ENCODE measurements at places on chromosomes 12 and 14.

DNA sequence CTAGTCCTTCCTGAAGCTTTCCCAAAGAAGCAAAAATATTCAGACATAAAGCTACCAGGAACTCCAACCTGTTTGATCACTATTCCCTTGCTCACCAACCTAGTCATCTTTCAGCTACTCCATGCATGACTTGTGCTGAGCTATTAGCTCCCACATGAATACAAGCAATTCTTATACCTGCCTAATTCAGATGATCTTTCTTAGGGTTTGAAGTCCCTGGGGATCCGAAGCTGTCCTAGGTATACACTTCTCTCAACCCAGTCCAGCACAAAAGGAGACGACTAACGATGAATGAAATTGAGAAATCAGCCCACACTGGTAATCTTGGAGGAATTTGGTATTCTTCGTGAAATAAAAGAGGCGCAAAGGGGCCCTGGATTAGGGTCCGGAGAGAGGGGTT, 631 bp upstream of the PTGR2 start:
- DNase-seq, result no peak

- DNase-seq, result no peak
Observed at GRCh38 chr14:35261774-35262173, 30.4 kb upstream of the PSMA6 start.

DNA sequence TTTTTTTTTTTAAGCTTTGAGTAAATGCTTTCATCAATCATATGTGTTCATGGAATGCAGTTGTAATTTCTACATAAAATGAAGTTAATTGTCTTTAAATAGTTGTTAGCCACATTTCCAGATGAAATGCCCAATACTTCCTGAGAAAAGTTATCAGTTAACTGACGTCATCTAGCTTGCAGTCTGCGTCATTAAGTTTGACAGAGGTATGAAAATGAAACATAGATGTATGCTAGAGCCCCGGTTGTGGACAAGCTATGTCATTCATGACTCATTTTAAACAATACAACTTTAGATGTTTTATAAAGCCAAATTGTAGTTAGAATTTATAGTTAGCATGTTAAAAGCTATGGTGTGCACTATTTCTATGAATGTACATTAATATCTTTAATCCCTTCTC, 90.7 kb downstream of the PLEKHA5 start:
- DNase-seq, result no peak

DNA sequence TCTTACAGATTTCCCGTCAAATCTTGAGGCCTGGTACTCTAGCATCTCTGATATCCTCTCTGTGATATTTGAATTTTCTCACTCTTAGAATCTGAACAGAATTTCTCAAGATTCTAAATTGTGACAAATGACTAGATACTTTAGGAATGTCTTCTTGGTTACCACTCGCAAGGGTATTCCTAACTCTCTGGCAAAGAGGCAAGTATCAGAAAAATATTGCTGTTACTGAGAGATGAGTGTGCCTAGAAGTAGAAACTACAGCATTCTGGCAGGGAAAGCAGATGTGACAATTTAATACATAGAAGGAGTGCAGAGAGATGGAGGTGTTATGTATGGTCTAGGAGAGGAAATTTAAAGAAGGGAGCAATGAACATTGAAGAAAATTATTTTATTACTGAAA, 467.8 kb downstream of the LRIG3 start:
- DNase-seq, result no peak

GRCh38 chr12:129619271-129619670, 284.6 kb downstream of the TMEM132D start:
- no peak for DNase-seq

DNA sequence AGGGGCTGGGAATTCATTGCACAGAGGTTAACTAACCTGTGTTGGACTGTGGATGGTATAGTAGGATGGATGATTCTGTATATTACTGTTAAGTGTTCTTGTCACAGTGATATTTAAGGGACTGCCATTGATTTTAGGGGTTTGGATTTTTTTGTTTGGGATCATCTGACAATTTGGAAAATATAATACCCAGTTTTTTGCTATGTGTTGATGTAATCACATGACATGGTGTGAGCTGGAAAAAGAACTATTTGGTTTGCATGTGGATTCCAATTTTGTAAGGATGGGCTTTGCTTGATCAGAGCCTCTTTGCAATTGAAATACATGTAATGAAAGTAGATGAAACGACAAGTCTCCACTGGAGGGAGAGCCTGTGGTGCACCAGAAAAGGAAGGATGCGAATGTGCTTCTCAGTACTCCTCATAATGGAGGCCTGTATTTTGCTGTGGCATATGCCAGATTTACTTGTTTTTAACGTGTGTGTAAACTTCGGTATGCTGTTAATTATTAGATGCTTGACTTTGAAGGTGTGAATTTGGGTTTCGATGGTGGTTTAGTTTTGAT, 2.7 kb downstream of the DYRK2 start:
- no peak for DNase-seq

GRCh38 chr14:61620130-61620946, 75.0 kb upstream of the HIF1A start:
- DNase-seq, result no peak

DNA sequence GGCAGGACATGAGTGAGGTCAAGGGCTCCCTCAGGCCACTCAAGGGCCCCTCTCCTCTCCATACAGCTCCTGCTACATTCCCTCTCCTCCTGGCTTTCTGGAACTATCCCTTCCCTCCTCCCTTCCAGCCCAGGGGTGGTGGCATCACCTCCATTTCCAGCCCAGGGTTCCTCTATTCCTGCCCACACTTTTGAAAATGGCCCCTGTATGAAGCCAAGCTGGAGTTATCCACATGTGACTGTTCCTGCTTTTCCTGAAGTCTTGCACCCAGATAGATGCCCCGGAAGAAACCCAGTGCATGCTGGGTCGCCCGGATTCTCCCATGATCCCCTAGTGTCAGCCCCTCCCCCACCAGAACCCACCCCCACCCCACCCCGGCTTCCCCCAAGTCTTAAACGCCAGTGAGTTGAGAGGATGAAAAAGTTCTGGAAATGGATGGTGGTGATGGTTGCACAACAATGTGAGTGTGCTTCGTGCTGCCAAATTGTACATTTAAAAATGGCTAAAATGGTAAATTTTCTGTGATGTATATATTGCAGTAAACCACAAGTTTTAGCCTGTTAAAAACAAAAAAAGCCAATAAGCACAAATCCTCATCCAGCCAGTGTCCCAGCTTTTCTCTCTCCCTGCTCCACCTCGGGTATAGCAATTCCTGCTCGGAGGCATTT, 136.9 kb downstream of the SCARB1 start:
- DNase-seq, result no peak

DNA sequence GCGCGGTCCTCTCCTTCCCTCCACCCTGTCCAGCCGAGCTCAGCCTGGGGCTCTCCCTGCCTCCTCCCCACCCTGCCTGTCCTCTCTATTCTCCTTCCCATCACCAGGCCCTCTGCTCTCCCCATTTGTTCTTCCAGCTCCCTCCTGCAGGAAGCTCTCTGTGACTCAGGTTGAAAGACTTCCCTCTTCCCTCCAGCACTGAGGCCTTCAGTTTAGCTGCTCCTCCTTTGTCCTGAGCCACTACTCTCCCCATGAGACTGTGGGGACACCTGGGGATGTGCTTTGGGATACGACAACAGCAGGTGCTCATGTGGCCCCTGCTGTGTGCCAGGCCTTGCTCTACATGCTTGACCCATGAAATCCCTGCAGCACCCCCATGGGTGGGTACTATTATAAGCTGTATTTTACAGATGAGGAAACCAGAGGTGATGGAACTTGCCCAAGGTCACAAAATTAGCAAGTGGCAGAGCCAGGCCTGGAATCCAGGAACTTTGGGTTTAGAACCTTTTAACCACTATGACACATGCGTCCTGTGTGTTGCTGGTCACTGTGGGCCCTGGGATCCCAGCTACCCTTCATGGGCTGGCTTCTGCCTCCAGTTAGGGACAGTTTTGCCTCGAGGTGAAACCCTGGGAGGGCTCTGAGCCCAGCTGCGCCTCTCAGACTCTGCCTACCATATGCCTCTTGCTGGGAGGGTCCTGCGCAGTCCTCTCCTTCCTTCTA, 5.5 kb downstream of the KRT80 start:
- no peak for DNase-seq

Data from HL-60 (cell line).